ENCODE measurements at places on chromosomes 2 and 18.

- DNase-seq = peak; percentile 57
Measured at GRCh38 chr2:224038049-224038829, 847 bp downstream of the SERPINE2 start.

- DNase-seq = no peak
Measured at GRCh38 chr18:69217196-69218000, 183.3 kb upstream of the DOK6 start.

DNA sequence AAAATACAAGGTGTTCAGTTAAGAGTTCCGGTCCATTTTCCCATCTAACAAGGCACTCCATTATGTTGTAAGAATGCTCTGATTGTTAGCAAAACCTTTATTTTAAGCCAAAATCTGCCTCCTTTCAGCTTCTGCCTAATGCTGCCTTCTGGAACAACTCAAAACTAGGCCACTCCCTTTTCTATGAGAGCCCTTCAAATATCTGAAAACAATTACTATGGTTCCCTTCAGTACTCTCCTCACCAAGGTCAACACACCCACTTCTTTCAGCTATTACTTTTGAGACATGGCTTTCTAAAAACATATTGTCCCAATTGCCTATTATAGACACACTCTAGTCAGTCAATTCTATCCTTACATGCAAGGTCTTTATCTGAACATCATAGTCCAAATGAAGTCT, 429.4 kb downstream of the ERBB4 start:
- DNase-seq = no peak

- no peak for DNase-seq
Measured at GRCh38 chr2:217092710-217093379, 233.0 kb upstream of the TNP1 start.

DNA sequence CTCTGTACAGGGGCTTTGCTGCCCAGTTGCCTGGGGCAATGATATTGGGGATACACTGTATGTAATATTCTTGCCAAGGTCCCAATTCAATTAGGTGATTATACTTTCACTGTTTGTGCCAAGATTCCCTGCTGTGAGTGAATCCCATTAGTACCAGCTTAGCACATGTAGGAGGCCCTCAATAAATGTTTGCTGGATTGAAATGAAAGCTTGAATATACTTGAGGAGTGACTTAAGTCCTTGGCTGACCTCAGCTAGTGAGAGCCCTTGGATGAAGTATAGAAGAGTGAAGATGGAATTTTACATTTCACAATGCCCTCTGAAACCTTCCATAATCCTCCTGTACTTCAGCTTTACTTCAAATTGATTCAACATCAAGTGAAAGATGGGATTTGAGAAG, 102.9 kb downstream of the GATA6 start:
- DNase-seq = no peak

- no peak for DNase-seq
Measured at GRCh38 chr18:26004832-26005231, 85.6 kb downstream of the SS18 start.

All from mesenchymal stem cell (in vitro differentiated cells and primary cell).